ENCODE measurements at places on chromosomes 2 and 18.
A peak's percentile ranks its signal among the peaks of the same experiment; 100 is the strongest.

DNA sequence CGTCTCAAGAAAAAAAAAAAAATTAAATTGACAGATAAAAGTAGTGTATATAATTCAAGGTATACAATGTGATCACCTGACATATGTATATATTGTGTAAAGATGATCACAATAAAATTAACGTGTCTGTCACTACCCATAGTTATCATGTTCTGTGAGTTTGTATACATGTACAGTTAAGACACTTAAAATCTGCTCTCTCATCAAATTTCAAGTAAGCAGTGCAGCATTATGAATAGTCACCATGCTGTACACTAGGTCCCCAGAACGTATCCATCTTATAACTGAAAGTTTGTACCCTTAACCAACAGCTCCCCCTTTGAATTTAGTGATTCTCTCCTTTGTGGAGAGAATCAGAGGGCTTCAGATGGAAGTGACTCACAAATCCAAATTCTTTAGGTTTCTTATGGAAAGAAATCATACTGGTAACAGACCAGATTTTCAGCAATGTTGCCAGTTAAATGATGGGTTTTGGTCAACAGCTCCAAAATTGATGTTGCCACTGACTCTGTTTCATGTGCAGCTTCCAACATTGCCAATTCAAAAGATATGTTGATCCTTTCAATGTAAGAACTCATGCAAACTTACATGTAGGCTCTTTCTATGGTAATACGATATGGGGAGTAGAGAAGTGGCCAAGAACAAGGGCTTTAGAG is 281.5 kb downstream of the AFF3 start:
- DNase-seq: no peak

GRCh38 chr2:27049422-27050280 is 1.8 kb upstream of the AGBL5 start:
- peak; percentile 78 for DNase-seq

DNA sequence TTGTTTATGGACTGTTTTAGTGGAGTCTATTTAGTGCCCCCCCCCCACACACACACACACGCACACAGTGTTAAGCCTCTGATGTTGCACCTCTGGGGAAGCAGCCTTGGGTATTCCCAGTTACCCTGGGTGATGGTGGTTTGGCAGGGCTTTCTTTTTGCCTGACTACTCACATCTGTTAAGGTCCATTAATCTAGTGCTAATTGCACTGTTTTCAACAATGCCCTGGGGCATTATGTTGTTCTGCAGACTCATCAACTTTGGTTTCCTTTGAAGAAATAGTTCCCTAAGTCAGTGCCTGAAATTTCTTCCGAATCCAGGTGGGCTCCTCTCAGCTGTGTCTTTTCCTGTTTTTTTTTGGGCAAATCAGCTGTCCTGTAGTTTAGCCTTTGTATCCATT is 34.7 kb downstream of the SPOPL start:
- DNase-seq: no peak

GRCh38 chr2:235613649-235614048 is 119.8 kb downstream of the AGAP1 start:
- DNase-seq: no peak

DNA sequence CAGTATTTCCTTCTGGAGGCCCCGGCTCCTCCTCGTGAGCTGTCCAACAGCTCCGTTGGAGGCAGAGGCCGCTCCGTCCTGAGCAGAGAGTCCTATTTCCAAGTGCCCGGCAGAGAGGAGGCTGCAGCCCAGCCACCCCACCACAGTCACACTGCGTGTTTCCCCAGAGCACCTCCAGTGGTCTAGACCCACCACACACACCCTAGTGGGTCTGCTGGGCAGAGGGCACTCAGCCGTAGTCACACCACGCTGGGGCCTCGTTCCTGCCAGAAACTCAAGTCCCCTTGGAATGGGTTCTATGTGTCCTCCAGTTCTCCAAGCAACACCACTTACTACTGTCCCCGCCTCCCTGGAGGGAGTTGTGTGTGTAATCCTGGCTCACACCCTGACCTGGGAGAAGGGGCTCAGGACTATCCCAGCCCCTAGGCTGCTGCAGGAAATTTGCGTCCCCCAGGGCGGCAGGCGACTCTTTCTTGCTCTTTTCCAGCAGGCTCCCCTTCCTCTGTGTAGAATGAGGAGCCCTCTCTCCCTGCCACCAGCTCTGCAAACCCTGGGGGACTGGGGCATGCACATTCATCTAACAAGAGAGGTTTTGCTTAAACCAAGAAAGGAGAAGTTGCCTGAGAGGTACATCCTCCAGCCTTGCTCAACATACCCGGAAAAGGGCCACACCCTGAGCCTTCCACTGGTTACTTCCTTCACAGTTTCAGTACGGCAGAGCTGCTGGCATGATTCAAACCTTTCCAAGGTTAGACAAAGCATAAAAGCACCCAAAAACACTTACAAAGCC is 114.1 kb downstream of the NDUFA10 start:
- DNase-seq: peak; percentile 35

DNA sequence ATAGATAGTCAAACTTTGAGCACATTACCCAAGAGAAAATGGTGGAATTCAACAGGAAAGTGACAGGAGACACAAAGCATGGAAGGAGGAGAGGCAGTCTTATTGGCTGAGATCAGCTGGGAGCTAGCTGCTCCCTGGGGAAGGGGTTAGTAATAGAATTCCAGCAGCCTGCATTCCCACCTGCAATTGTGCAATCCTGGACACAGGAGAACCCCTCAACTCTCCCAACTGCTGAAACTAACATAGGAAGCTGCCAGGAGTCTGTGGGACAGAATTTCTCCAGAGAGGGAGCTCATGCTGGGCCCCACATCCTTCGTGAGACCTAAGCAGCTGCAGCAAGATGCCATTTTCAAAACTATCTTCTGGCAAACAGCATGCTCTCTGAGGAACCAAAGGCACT is 69.8 kb upstream of the ACVR1C start:
- no peak for DNase-seq

DNA sequence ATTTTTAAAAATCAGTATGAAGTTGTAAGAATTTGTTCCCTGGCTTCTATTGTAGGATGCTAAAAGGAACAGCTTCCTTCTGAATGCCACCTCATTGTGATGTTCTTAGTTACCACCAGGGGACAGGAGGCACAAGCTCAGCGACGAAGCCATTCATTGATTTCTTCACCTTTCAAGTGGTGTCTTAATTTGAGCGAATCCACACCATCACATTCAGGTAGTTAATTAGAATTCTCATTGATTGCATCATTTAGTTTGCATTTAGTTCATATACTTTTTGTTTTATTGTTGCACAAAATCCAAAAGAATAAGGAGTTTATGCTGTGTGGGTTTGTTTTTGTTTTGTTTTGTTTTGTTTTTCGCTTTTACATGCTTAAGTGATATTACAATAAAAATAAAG is 23.1 kb downstream of the CYP27C1 start:
- DNase-seq: no peak

DNA sequence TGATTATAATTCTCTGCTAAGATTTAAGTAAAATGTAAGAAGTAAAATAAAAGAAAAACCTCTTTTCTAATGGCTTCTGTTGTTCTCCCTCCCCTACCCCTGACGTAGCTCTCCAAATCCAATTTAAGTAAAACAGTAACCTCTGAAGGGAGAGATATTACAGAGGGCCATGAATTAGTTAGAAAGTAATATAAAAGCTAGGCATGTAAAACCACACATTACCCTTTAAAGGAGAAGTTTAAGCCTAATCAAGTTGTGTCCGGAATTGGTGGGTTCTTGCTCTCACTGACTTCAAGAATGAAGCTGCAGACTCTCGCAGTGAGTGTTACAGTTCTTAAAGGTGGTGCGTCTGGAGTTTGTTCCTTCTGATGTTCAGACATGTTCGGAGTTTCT is 116.9 kb upstream of the SCN7A start:
- no peak for DNase-seq

- DNase-seq: no peak
Observed at GRCh38 chr18:61829108-61829507, 63.7 kb downstream of the RNF152 start.

DNA sequence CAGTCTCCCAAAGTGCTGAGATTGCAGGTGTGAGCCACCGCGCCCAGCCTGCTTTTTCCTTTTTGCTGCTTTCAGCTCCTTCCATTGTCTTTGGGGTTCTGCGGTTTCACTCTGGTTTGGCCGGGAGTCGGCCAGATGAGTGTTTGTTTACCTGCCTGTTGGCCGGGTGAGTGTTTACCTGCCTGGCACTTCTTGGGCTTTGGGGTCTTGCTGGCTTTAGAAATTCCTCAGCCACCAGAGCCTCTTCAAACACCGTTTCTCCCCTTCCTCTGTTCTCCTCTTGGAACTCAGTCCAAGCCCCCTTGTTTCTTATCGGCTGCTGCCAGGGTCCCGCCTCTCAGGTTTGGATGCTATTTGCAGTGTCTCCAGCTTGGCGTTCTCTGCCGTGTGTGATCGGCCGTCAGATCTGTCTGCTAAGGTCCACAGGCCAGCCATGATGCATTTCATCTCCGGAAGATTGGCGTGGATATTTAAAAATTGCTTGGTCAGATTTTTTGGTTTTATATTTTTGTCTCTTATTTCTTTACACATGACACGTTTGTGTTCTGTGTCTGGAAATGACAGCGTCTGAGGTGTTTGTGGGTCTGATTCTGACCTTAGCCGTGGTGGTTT is 14.2 kb upstream of the GAL3ST2 start:
- peak; percentile 2 for DNase-seq

DNA sequence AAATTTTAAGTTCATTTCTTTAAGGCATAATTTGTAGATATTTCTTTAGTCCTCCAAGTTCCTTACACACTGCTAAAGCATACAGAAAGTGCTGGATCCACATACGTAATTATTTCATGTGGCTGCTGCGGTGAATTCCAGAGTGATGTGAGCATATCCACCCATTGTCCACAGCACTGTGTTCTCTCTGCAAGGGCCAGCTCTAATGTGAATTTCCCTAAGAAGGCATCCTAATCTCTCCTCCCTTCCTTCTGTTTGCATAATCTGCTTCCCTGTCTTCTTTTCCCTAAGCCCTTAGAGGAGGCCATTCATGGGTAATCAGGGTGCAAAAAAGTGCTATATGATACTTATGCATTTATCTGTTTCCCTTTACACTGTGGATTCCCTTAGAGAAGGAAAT is 57.2 kb downstream of the COBLL1 start:
- DNase-seq: no peak

- DNase-seq: no peak
Observed at GRCh38 chr2:8327371-8328100, 354.3 kb upstream of the ID2 start.

- no peak for DNase-seq
Observed at GRCh38 chr2:37489536-37489935, 145.1 kb downstream of the QPCT start.

- DNase-seq: no peak
Observed at GRCh38 chr2:10951558-10952414, 40.1 kb downstream of the KCNF1 start.

- DNase-seq: no peak
Observed at GRCh38 chr2:102025016-102025501, 33.3 kb downstream of the IL1R2 start.

DNA sequence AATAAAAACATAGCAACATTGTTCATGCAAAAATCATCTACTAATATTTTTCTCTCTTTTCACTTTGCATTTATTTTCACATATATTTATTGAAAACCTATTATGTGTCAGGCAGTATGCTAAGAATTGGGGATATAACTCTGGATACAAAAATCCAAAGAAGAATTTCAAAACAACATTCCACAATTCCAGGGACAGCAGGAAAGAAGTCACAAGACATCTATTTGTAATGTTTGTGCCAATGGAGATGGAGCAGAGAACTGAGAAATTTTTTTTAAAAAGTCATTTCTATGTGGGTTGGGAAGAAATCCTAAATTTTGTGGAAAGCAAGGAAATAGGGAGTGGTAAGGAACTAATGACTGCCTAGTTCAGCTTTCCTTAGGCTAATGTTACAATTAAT is 128.6 kb upstream of the TLK1 start:
- no peak for DNase-seq

DNA sequence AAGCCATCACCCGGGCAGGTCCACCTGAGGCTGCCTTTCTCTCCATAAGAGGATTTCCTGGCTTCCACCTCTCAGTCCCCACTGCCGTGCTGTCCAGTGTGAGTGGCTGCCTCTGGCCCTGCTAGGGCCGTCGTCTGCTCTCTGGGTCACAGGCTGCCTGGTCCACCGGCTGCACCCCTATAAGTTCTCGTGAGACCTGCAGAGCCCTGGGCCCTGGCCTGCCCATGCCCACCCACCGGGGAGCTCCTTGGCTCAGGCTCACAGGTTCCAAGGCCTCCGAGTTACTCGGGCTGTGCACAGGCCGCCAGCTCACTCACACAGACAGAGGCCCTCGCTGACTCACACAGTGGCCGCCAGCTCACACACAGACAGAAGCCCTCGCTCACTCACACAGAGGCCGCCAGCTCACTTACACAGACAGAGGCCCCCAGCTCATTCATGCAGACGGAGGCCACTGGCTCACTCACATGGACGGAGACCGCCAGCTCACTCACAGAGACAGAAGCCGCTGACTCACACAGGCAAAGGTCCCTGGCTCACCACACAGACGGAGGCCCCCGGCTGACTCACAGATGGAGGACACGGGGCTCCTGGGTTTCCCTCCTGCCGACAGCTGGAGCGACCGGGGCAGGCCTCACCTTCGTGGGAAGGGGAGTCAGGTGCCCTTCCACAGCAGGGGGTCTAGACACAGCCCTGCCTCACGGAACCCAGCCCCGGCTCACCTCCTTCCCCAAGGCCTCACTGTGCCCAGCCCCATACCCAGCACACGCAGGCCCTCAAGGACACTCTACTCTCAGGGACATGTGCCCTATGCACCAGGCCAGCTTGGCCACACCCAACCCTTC is 334.1 kb upstream of the MYT1L start:
- peak; percentile 31 for DNase-seq

DNA sequence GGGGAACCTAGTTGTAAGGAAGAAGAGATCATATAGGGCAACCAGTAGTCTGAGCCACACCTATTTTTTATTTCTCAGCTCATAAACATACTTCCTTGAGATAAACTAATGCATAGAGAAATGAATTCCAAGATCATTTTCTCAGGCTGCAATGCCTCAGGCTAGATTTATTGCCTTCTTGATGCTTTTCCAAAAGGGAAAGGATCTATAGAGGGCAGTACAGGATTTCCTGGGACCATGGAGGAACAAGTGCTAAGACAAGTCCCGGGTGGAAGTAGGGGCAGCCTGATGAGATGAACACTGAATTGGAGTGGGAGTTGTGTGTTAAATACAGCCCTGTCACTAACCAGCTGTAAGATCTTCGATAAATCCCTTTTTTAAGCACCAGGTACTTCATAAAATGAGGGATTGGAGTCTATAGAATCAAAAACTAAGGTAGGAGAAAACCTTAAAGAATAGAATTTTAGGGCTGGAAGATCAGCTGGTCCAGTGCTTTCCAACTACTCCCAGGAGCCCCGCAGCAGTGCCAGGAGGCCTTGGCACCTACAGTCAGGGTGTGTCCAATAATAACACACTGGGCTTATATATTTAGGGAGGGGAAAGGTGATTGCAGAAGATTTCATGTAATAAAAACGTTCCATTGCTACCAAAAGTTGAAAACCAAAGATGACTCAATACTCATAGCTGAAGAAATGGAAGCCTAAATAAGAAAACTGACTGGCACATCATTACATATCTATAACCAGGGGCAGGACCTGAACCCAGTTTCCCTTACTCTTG is 58.1 kb downstream of the SERTAD2 start:
- no peak for DNase-seq

DNA sequence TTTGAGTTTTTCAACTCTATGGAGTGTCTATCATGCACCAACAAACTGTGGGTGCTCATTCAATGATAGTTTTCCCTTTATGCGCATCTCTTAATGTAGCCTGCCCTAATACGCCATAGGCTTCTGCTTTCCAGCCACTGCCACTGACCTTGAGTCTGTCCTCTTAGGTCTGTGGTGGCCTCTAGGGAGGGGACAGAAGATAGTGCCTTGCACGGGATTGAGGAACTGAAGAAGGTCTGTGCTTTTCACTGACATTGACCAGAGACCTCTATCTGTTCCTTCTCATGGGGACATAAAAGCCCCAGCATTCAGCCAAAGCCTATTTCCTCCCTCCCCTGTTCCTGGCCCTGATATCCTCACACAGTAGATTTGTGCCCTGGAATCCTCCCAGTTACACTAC is 2.3 kb downstream of the GCKR start:
- DNase-seq: no peak
